ENCODE measurements at places on chromosomes 7 and 10.

DNA sequence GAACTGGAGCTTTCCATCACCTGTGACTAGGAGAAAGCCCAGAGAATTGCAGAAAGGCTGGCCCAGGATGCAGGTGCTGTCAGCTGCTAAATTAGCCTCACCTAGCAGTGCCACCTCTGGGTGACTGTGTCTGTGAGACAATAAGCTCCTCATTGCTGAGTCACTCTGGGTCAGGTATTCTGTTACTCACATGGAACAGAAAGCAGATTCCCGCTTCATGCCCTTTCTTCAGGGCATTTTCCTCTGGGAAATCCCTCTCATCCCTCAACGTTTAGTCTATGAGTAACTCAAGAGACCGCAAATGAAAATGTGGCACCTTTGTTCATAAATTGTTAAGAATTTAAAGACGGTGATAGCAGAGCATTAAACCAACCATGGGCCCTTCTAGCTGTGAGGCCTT lies 184.0 kb downstream of the ADAM12 start:
- DNase-seq: no peak

- no peak for DNase-seq
Observed at GRCh38 chr7:46747869-46748576, 827.0 kb upstream of the IGFBP3 start.

DNA sequence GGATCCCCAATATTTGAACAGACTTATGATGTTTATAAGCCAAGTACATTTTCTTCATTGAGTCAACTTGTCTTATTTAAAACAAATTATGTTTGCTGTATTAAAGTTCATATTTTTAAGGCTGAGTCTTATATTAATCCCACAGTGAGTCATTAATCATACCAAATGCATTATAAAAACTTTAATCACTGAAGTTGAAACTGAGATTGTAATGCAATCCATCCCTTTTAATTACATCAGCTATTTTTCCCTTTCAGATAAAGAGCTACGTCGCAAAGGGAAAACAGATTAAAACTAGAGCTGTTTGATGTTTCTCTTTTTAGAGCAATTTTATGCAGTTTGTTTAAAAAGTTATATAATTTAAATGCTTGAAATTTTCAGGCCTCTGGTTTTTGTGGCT lies 183.0 kb downstream of the ARID5B start:
- DNase-seq: no peak

DNA sequence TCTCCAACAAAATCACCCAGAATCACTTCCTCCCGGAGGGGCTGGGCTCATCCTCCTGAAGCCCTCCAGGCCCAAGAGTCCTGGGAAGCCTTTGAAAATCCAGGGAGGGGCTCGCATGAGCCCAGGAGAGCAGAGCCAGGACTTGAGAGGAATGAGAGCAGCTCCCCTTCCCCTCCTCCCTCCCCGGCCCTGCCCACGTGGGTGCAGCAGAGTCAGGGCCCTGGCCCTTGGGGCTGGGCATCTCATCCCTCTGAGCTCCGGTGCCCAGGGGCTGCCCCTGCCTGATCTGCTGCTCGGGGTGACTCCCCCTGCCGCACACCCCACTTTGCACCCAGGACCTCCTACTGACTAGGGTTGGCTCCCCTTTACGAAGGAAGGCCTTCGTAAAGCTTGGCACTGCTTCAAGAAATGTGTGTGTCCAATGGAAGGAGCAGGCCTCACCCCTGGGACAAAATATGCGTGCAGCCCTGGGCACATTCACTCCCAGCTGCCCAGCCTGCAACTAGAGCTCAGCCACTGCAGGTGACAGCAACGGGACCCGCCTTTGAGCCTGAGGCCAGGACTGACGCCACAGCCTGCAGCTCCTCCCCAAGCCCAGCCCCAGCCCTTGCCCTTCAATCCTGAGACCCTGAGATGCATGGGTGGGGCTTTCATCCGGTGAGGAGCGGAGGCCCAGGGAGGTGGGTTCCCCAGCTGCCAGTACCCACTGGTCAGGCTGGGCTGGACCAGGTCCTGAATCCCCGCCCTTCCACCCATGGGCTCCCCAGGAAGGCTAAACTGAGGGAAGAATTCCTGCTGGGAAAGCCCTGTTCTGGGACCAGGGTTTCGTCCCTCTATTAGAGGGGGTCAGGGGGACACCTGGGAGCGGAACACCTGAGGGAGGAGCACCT lies 21.8 kb downstream of the PWWP2B start:
- no peak for DNase-seq

DNA sequence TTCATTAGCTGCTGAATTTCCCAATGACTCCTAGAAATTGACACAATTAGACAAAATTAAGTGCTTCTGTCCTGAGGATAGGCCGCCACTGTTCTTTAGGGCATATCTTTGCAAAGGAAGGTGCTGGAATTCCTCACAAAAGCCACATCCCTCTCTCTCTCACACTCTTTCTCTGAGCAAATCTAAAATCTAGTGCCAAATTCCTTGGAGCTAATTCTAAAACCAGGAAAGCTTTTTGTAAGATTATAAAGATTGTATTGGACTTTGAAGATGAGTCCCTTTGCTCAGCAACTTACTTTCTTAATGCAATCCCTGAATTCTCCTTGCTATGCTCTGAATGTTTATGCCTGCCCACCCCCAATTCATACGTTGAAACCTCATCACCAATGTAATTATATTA lies 288.9 kb downstream of the KCNMA1 start:
- DNase-seq: no peak
